ENCODE measurements at places on chromosomes 5 and 9.

DNA sequence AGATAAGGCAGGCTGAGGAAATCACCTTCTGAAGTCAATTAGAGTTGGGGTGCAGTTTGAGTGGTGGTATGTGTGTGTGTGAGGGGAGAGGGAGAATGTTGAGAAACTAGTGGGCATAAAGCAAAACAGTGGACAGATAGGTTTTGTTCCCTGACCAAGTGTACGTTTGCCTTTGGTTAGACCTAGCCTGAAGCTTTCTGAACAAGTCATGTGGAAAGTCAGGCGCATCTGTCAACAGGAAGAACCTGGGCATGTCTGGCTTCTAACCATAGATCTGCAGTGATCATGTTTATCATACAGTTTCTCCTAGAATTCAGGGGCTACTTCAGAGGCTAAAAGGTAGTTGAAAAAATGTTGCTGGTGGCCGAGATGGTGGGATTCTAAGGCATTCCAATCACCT is 143.2 kb upstream of the PCA3 start:
- DNase-seq, result no peak

- DNase-seq, result peak; percentile 73
These were observed 172.3 kb upstream of the GNA14 start for GRCh38 chr9:77820293-77820954.

DNA sequence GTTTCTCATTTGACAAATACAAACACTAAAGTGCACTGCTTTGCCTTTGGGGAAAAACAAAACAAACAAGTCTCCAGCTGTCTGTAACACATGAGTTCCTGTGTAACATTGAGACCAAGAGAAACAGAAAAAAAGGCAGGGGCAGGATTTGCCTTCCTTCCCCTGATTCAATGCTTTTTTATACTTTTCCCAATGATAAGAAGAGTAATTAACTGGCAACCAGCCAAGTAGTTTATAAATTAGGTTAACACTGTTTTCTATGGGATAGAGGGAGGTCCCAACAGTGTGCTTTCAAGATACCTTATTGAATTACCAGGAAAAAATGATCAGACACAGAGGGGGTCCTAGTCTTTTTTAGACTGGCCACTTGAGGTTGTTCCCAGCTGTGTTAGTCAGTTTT is 346.8 kb downstream of the TRIM36 start:
- DNase-seq, result no peak

DNA sequence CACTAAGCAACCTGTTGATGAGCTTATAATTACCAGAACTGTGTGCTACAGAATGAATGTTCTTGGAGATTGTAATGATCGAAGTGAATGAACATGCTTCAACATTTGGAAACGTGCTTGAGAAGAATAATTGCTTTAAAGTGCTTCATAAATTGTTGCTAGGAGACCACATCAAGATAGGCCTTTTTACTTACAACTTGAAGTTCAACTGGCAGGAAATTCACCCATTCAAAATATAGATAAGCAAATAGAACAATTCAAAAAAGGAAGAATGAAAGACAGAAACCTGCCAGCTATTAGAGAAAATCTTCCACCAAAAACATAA is 38.0 kb upstream of the SLC44A1 start:
- no peak for DNase-seq

DNA sequence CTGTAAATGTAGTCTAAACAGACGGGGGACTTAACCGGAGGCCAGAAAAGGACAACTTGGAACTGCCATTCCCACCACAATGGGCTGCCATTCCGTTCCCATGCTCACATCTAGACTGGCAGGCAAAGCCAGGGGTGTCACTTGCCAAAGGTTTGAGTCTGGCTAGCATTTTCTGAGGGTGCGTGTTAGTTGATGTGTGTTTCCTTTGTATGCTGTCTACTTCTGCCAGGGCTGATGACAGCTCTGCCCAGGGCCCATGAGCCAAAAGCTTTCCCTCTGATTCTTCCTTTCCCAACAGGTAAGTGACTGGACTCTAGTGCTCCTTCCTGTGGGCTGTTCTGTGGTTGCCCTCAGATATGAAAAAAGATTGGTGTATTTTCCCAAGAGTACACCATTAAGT is 68.0 kb downstream of the ZNF608 start:
- DNase-seq, result no peak

DNA sequence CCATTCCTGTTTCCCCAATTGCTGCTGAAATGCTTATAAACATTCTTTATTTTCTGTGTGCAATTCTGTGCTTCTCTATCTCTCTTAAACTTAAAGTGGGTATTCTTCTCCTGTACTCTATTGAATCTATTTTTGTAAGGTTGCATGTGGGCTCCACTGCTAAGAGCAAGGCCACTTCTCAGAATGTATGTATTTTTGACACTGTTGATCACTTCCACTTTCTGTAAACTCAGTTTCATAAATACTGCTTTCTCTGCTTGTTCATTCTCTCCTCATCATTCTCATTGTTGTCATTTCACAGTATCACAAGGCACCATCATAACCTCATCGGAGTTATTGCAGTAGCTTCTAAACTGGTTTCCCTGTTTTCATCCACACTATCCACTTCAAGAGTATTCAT is 483.0 kb upstream of the CDH18 start:
- DNase-seq, result no peak

DNA sequence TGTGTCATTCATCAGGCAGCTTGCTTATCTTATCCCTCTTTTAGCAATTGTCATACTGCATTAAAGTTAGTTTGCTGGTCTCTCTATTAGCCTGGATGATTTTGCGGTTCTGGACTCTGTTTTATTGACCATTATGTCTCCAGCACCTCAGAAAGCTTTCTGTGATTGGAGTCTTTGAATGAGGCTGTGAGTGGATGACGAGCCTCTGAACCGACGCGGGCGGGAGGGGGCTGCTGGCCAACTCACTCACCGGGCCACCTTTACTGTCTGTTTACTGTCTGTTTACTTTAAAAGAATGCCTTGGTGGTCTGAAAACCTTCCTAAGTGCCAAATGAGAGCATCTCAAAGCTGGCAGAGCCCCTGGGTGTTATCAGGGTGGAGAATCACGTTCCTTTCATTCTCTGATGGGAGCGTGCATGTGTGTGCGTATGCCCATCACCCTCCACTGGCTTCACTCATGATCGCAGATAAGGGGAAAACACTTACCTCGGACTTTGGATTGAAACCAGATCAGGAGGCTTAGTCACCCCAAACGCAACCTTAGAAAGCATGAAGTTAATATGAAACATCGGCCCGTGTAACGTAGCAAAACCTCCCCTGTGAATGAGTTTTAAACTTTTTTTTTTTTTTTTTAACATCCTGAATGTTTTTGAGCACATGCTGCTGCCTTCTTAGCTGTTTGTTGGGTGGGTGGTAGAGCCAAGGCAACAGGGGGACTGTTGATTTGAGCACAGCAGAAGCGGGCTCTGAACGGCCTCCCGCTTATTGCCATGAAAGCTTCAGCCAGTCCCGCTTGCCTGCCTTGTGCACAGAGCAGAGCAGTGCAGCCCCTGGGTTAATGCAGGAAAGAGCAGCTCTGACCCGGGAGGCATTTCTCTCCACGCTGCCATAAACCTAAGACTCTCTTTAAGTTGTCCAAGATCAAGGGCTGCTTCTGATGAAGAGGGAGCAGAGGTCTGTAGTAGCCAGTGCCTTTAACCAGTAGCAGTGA is 173.6 kb downstream of the GADD45G start:
- DNase-seq, result peak; percentile 74

- no peak for DNase-seq
These were observed 113.2 kb downstream of the PALM2AKAP2 start for GRCh38 chr9:109893241-109893640.

DNA sequence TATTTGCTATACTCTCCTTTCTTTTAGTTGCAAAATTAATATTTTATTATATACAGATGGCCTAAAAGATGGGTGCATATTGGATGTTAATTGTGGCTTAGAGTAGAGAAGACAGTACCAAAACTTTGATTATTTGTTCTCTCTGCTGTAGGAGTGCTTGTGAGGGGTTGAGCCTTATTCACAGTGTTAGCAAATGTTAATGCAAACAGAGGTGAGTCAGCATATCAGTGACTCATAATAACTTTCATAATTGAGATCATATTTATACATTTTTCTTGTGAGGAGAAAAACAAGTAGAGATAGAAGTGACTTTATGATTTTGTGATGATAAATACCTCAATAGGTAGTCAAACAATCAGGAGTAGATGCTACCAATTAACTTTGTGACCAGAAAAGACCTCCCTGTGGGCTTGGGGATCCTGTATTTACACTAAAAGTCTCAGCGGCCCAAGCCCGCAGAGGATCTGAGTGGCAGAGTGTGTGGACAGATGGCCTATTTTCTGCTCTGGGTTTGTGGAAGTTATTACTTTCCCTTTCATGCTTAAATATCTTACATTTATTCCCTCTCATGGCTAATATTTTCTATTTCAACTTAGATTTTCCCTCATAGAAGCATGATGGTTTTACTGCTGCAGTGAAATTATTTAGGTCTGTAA is 226.5 kb downstream of the TAF11L14 start:
- DNase-seq, result peak; percentile 46

DNA sequence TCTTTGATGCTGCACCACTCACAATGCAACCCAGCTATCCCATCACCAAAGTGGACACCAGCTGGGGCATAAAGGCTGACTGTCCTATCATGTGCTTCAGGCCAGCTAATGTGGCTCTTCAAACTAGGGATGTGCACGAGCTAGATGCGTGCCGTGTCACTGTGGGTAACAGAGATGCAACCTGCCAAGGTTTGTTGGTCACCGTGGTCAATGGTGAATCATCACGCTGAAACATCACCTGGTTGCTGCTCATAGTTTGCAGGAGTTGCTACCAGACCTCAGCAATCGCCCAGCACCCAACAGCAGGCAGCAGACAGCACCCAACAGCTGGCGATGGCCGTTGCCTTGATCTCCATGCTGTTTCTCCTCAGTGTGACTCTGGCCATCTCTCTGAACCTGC is 2.1 kb upstream of the PCDHGA1 start:
- no peak for DNase-seq
